Activated CD4-positive, alpha-beta T cell treated with anti-CD3 and anti-CD28 coated beads for 24 hours (primary cell): ENCODE measurements at places on chromosomes 11 and 22.

- no peak for DNase-seq
Measured at GRCh38 chr11:8318536-8318935, 54.9 kb upstream of the LMO1 start.

DNA sequence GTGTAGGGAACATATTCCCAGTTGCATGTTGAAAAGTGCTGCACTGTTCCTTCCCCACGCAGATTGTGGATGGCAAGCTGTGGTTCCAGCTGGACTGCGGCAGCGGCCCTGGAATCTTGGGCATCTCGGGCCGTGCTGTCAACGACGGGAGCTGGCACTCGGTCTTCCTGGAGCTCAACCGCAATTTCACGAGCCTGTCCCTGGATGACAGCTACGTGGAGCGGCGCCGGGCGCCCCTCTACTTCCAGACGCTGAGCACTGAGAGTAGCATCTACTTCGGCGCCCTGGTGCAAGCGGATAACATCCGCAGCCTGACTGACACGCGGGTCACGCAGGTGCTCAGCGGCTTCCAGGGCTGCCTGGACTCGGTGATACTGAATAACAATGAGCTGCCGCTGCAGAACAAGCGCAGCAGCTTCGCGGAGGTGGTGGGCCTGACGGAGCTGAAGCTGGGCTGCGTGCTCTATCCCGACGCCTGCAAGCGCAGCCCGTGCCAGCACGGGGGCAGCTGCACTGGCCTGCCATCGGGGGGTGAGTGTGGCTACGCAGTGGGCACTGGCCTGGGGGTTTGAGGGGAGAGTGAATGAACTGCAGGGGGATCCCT is 102.7 kb upstream of the MTNR1B start:
- DNase-seq: no peak

GRCh38 chr11:60056349-60056969 is at the start of gene MS4A3:
TSS of gene MS4A3 (plus strand) at chr11:60056665. CDS start at chr11:60061161, 4,496 bp downstream.
- DNase-seq: no peak

GRCh38 chr11:69375316-69376154 is 81.6 kb downstream of the MYEOV start:
- no peak for DNase-seq

DNA sequence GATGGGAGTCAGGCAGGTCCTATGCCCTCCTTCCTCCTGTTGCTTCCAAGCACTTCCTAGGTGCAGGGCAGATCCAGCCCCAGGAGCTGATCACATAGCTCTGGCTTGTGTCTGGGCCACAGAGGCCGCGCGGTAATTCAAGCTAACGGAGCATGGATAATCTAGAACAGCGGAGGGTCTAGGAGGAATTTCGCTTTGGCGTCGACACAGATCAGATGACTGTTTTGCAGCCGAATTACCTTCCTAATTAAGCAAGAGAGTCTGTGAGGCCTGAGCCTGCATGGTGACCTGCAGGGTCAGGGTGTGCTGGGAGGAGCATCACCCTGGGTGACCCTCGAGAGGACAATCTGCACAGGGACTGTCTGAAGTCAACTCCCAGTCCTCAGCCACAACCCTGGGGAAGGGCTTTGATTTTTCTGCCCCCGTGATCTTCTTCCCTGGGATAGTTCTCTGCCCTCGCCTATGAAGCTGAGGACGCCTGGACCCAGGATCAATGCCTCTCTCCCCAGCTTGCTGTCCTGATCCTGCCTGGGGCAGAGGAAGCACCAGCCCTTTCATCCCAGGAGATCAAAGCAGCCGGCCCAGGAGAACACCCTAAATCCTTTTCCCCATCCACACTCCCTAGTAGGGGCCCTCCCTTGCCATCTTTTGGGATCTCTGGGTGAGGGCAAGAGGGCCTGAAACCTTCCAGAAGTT is 11.0 kb downstream of the NECTIN1 start:
- no peak for DNase-seq

DNA sequence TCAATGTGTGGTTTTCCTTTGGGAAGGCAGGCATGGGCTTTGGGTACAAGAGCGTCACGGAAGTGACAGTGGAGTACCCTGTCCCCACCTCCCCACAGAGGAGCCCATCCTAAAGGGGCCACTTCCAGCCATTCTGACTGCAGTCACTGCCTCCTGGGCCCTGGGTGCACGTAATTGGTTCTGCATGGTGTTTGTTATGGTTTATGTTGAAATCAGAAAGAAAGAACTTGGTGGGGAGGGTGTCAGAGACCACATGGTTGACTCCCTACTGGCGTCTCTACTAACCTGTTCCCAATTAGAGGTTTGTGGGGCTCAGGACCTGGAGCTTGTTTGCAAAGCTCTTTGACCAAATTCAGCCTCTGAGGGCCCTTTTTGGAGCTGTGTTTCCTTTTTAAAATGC is 40.8 kb downstream of the RIBC2 start:
- no peak for DNase-seq

DNA sequence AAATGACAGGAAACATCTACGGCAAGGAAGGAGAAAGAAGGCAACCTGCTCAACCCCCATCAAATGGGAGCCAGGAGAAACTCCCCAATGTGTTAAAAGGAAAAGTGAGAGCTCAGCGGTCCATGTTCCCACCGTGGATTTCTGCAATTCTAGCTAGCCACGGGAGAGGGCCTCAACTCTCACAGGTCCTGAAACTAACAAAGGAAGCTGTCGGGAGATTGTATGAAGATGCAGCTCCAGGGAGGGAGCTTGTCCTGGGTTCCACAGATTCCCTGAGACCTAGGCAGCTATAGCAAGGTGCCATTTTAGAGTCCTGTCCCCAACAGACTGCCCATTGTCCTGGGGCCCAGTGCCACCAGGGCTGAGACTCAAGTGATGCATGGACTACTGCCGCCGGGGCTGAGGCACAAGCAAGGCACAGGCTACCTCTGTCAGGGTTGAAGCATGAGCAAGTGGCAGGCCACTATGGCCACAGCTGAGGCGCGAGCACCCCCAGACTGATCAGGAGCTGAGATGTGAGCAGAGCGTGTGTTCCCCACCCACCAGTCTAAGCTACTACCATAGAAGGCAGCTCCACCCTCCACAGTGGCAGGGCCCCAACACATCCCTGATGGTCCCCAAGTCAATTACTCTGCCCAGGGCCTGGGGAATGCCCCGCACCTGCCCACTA is 31.3 kb downstream of the RSF1 start:
- DNase-seq: no peak
